ENCODE measurements at places on chromosomes 6 and 20.

DNA sequence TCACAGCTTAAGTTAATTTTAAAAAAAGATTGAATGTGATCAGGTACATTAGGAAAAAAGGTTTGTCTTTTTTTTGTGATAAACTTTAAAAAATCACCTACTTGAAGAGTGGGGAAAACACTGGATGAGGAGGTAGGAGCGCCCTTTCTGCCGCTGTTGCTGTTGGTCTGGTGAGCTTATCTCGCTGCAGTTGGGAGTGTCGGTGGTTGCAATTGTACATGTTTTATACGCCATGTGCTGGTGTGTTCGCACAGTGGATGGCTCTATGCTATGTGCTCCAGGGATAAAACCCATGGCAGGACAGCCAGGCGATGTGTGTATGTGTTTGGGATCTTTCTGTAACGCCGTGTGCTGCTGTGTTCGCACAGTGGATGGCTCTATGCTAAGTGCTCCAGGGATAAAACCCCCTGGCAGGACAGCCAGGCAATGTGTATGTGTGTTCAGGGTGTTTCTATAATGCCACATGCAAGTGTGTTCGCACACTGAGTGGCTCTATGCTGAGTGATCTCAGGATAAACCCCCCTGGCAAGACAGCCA lies 1.7 kb downstream of the SLC22A3 start:
- no peak for DNase-seq

GRCh38 chr6:144160431-144161005 lies 10.2 kb downstream of the STX11 start:
- no peak for DNase-seq

DNA sequence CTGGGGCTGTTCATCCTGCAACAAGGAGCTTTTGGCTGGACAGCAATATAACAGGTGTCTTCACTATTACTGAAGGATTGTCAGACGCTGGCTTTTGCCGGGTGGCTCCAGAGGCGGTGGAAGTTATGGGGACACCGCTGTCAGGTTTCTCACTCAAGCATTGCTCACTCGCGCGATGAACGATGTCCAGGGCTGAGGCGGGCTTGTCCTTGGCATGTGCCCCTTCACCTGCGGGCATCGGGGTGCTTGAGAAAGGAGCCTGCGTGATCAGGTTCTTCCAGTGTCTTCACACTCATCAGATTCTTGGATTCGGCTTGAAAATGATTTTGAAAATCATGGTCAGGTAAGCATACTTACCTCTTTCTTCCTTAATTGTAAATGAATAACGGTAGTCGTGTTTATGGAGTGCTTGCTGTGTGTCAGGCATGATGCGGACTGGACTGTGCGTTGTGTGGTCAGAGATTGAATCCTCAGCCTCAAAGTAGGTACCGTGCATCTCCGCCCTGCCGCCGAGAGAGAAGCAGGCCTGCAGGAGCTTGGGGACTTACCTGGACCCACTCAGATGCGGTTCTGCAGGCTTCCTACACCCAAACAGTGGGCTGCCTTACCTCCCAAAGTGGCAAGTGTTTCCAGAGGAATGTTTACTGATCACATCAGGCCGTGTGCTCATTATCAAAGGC lies 18.3 kb upstream of the PYGB start:
- DNase-seq, result no peak

GRCh38 chr6:111583986-111584385 lies 21.7 kb downstream of the TRAF3IP2 start:
- no peak for DNase-seq

DNA sequence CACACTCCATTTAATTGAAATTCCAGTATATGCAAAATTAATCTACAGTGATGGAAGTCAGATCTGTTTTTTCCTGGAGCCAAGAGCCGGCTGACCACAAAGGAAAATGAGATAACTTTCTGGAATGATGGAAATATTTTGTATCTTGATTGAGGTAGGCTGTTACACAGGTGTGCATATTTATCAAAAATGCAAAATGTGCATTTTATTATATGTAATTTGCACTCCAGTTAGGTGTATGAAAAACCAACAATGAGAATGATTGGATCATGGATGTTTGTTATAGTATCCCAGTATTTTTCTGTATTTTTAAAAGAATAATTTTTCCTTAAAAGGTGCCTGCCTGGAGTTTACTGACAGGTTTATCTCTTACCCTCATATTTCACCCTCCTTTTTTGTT lies 242.0 kb upstream of the JAG1 start:
- no peak for DNase-seq

DNA sequence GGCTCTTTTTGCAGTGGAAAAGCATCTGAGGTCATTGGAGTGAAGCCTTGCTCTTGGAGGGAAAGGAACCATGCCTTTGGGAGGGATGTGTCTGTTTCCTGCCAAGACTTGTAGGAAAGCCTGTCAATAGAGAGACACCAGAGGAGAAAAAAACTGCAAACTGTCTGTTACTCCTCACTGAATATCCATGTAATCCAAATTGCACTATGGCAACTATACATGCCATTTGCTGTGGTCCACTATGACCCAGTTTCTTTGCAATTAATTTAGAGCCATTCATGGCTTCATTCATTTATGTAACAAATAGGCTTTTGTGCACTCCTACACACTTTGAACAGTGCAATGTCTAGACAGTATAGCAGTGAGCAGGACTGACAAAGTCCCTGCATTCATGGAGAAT lies 296.5 kb downstream of the SLC35F1 start:
- DNase-seq, result no peak

DNA sequence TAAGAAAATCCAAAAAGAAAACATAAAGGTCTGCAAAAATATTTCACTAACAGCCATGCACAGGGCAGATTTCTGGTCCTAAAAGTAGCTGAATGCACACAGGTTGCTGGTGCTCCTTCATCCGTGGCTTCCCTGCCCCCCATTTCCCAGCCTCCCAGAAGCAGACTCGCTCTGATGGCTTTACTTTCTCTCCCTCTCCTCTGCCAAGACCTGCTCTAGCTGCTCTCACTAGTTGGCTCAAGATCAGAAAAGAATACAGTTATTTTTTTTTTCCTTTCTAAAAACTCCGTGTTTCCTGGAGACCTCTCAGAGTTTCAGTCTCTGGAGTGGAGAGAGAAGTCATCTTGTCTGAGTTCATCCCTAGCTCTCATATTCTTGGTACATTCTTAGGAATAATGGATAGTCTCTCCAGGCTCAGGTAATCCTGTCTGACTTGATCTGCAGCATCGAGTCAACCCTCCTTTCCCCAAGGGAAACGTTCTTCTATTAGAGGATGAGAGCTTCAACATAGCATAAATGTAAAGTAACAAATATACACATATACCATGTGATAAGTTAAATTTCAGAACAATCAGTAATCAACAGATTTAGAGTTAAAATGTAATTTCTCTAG lies 214.2 kb downstream of the TBC1D7 start:
- DNase-seq, result no peak

- DNase-seq, result no peak
Observed at GRCh38 chr6:164022632-164023031, 608.1 kb downstream of the QKI start.

DNA sequence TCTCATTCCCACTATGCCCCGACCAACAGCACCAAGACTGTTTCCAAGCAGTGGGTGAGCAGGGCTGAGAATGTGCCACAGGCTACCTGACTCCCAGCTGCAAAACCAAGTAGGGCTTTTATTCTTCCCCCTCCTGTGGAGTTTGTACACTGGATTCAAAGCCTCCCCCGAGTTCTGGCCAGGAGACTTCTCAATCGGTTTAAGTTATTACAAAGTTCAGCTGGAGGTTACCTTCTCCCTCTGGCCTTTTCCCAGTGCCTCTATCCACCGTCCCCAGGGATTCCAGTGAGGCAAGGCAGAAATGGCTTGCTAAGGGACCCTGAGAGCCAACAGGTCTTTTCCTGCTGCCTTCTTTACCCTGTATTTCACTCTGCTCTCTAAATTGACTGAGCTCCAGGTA lies 217.0 kb downstream of the ADGRG6 start:
- DNase-seq, result no peak

GRCh38 chr20:61521687-61522420 lies 269.8 kb downstream of the CDH4 start:
- DNase-seq, result no peak

DNA sequence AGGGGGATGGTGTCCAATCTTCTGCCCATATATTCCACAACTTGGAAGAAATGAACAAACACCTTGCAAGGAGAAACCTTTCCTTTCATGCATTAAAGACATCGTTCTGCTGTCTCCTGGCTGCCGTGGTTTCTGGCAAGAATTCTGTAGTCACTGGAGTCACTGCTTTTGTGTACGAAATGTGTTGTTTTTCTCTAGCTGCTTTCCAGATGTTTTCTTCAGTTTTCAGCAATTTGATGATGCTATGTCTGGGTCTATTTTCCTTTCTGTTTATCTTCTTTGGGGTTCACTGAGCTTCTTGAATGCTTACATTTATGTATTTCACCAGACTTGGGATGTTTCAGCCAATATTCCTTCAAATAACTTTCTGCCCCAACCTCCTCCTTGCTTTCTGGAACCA lies 40.6 kb upstream of the SLCO4A1 start:
- no peak for DNase-seq

GRCh38 chr20:6698056-6698455 lies 69.4 kb upstream of the BMP2 start:
- no peak for DNase-seq

- DNase-seq, result no peak
Observed at GRCh38 chr6:12030993-12031550, 19.0 kb downstream of the HIVEP1 start.

DNA sequence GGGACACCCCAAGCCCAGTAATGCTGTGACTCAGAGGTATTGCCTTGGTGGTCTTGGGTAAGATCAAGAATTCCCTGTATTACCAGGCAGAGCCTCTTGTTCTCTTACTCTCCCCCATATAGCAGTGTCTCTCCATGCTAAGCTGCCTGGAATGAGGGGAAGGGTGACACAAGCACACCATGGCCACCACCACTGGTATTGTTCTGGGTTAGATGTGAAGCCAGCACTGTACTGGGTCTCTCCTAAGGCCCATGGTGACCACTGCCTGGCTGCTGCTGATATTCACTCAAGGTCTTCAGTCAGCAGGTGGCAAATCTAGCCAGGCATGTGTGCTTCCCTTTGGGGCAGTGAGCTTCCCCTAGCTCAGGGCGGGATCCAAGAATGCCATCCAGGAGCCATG lies 36.5 kb downstream of the TAF11 start:
- DNase-seq, result no peak

DNA sequence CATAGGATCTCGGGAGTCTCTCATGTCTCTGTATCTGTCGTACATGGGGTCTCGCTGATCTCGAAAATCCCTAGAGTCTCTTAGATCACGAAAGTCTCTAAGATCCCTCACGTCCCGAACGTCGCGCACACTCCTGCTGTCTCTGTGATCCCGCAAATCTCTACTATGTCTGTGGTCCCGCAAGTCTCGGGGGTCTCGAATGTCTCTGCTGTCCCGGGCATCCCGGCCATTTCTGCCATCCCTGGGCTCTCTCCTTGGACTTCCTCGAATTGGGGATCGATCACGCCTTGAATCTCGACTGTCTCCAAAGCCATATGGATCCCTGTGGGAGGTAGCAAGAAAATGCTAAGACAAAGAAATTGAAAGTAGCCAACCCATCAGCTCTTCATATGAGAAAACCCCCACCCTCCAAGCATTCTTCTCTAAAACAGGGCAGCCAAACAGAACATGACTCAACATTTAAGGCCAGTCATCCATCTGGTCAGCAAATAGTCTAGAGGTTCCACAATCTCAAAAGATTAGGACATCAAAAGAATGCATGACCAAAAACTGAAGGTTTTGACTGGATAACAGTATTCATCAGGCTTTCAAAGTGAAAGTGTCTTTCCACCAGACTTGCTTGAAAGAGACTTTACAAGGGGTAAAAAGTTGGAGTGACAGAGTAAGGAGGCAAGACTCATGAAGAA lies 19.4 kb downstream of the NCOA5 start:
- DNase-seq, result no peak

DNA sequence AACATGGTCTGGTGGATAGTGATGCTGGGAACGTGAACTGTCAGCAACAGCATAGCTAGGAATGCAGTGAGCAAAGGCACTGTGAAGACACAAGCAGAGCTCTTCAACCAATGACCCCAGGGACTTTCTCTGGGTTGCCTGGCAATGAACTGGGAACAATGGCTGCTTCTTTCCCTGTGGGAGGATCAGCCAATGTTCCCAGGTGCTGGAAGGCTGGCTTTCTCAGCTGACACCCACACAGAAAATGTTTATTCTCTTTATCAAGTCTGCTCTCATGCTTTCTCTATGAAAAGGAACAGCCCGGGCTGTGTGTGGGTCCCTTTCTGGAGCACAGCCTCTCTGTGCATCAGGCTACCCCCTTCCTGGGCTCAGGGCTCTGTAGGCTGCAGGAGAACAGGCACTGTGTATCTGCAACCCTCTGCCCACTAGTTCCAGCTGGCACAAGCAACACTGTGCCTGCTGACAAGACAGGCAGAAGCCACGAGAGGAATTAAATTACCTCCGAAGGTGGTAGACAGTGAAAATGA lies 54.2 kb downstream of the HFE start:
- no peak for DNase-seq

DNA sequence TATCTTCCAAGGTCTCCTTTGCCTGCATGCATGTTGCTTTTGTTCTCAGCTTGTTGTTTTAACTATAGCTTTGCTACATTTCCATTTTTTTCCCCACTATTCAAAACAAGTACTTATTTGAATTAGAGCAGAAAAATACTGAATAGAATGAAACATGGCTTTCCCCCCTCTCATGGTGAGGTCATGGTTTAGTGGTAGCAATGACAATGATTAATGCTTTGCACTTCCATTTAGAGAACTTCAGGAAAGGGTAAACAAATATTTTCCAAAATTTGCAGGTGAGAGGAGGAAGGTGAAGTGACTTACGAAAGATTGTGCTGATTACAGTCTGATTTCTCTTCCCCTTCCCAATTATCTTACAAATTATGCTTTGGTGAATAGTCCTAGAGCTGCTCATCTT lies 47.8 kb upstream of the TRAF3IP2 start:
- no peak for DNase-seq

DNA sequence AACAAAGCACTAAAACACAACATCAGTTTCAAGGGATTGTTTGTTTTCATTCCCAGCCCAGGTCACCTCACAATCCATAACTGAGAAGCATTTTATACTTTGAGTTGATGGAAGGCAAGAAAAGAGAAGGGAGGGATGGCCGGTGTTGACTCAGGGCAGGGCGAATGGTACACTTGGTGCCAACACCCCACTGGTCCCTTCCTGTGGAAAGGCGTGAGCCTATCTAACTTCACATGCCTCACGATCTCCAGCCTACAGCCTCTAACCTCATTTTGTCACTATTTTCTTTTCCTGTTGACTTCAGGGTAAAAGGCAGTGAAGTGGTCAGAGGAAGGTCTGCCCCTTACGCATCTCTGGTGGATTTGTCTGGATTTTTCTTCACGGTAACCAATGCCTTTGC lies 53.5 kb upstream of the SASH1 start:
- DNase-seq, result no peak

Data from stimulated activated CD8-positive, alpha-beta memory T cell treated with anti-CD3 and anti-CD28 coated beads, Interleukin-15, amount 100 ng/mL, for 1 hour (primary cell).